ENCODE measurements at places on chromosomes 4 and X.

GRCh38 chr4:164959896-164960295 is 17.6 kb downstream of the TRIM61 start:
- DNase-seq, result no peak

GRCh38 chr4:128768373-128768996 is 41.0 kb upstream of the JADE1 start:
- DNase-seq, result no peak

GRCh38 chr4:2595436-2595835 is 59.0 kb downstream of the FAM193A start:
- no peak for DNase-seq

GRCh38 chr4:154024097-154024694 is 235.3 kb upstream of the SFRP2 start:
- DNase-seq, result no peak

- no peak for DNase-seq
These were observed 29.2 kb upstream of the IL9R start for GRCh38 chrX:155968326-155968661.

GRCh38 chr4:11426731-11427120 is 2.0 kb downstream of the HS3ST1 start:
- no peak for DNase-seq

All from NCI-H2227 treated with DMSO at 0.1 percent for 48 hours (cell line).